ENCODE measurements at places on chromosomes 1 and 21. TPM values are rescaled to one million over a fixed set of nuclear protein-coding genes. Genes with fewer than 3 reads are reported as not detected.

WNT3A gene
- total RNA-seq, result not detected

RIMS3 gene
- 4.7 TPM for total RNA-seq

ZBTB48 gene
- total RNA-seq, result 9.1 TPM

PIGR gene
- 0.25 TPM for total RNA-seq

MPL gene
- total RNA-seq, result not detected

PPFIA4 gene
- 11.5 TPM for total RNA-seq

BRDT gene
- not detected for total RNA-seq

FCGR3B gene
- 2.5 TPM for total RNA-seq

- H3K27ac ChIP-seq, result no peak overlapping the region
- H3K4me1 ChIP-seq, result peaks cover 13% of the 10 kb centered on the region
- DNase-seq, result no peak
- no peaks in the 10 kb centered on the region for H3K27me3 ChIP-seq
These were observed 5.1 kb downstream of the CLCNKB start for GRCh38 chr1:16048573-16049189.

GRCh38 chr1:85940656-85941306 is 215.8 kb downstream of the COL24A1 start:
- no peak overlapping the region for H3K4me3 ChIP-seq
- no peaks in the 10 kb centered on the region for H3K4me1 ChIP-seq
- H3K27ac ChIP-seq, result no peak overlapping the region
- DNase-seq, result no peak

- H3K4me3 ChIP-seq, result peak overlapping the region; percentile 79
- peak overlapping the region; percentile 94 for H3K27ac ChIP-seq
- peaks cover 32% of the 10 kb centered on the region for H3K4me1 ChIP-seq
- H3K36me3 ChIP-seq, result no peaks in the 10 kb centered on the region
- no peaks in the 10 kb centered on the region for H3K27me3 ChIP-seq
These were observed 464 bp upstream of the ADSS2 start for GRCh38 chr1:244451951-244452795.

DNA sequence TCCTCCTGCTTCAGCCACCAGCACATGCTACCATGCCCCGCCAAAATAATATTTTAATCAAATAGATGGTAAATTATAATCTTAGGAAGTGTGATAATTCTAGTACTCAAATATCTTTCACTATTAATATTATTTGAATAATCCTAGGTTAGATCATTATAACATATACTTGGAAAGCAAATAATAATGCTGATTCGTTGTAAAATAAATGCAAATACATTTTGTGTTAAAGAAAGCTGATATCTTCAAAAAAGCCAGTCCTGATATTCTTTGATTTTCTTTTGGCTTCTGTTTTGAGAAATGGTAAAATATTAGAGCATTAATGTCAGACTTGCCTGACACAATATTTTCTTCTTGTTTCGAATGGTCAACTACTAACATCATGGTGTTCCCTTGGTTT is 116.3 kb upstream of the ADAMTS5 start:
- no peak overlapping the region for H3K27ac ChIP-seq
- no peak overlapping the region for H3K4me3 ChIP-seq
- H3K4me1 ChIP-seq, result no peaks in the 10 kb centered on the region
- DNase-seq, result no peak
- H3K36me3 ChIP-seq, result no peaks in the 10 kb centered on the region

- H3K4me3 ChIP-seq, result no peak overlapping the region
- H3K27me3 ChIP-seq, result no peaks in the 10 kb centered on the region
These were observed 111.0 kb upstream of the RAB4A start for GRCh38 chr1:229159668-229160544.

DNA sequence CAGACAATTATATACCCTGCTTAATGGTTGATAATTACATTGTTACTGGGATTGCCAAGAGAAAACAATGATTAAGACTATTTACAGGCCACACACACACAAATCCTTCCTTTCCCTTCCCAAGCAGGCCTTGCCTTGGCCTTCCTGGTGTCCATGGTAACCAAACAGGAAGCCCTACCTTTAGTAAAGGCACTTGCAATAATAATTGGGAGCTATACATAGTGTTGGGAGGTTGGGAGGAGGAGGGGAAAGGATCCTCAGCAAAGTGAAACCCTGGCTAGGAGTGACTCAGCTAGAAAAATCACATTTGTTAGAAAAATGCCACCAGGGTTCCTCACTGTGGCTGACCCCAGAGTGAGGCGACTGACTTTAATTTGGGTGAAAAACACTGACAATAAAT is 122.3 kb upstream of the ADAR start:
- H3K36me3 ChIP-seq, result no peaks in the 10 kb centered on the region
- H3K4me1 ChIP-seq, result peaks cover 33% of the 10 kb centered on the region
- H3K27me3 ChIP-seq, result no peaks in the 10 kb centered on the region
- no peak for DNase-seq

GRCh38 chr1:243525085-243525487 is 269.2 kb downstream of the SDCCAG8 start:
- H3K27ac ChIP-seq, result no peak overlapping the region
- H3K36me3 ChIP-seq, result no peaks in the 10 kb centered on the region
- no peak for DNase-seq
- H3K27me3 ChIP-seq, result no peaks in the 10 kb centered on the region
- no peaks in the 10 kb centered on the region for H3K4me1 ChIP-seq

DNA sequence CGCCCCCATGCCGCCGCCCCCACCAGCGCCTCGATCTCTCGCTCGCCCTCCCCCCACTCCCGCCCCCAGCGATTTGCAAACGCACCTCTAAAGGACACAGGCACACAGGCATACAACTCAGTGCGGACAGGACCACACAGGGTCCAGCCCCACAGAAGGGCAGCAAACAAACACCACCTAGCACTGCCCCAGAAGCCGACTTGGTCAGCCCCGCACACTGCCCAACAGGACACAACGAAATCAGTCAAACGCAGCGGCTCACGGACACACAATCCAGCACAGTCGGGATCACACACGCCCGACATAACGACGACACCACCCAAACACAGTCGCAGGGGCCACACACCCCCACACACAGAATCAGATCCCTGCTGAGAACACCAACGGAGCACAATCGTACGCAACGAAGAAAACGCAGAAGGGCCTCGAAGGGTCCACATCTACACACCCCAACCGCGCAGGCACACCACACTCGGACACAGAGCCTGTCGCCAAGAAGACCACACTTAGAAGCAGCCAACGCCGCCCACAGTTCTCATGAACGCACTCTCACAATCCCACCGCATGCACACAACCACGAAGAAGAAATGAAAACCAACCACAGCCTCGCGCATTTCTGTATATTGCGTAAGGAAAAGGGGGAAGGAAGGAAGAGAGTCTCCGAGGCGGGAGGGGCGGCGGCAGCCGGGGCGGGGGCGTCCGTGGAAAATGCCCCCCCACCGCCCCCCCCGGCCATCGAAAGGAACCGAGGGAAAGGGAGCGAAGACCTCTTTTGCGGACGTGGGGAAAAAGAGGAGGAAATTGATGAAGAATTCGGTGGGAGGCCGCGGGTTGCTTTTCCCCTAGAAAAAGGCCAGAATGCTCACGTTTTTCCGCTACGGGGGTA is 481 bp downstream of the TAL1 start:
- peaks cover 13% of the 10 kb centered on the region for H3K4me1 ChIP-seq
- H3K27me3 ChIP-seq, result peaks cover 32% of the 10 kb centered on the region
- no peaks in the 10 kb centered on the region for H3K36me3 ChIP-seq
- H3K27ac ChIP-seq, result peak overlapping the region; percentile 74

- no peak overlapping the region for H3K27ac ChIP-seq
- DNase-seq, result no peak
- H3K27me3 ChIP-seq, result no peaks in the 10 kb centered on the region
These were observed 40.9 kb downstream of the ELK4 start for GRCh38 chr1:205590777-205591513.

DNA sequence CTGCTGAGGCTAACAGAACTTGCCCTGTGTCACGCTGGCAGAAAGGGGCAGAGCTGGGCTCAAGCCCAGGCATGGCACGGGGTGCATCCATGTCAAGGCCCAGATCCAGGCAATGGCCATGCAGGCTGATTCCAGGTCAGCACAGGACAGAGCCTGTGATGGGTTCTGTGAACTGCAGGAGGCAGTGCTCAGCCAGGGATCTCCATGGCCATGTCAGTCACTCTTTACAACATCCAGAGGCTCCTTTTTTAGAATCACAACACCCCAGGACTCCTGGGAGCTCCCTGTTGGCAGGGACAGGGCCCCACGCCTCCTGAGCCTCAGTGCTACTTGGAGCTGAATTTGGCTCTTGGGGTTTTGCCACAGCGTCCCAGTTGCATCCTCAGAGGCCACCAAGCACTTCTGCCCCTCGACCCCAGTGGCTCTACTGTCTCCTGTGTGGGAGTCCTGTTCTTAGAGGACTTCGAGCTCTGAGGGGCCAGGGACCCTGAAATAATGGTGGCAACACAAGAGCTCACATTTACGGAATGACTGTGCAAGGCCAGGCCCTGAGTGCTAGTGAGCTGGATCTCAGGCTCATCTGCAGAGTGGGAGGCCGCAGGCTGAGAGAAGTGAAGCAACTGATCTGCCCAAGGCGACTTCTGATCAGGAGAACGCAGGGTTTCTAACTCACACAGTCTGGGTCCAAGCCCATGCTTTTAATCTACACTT is 211.5 kb downstream of the TRABD2B start:
- H3K4me3 ChIP-seq, result no peak overlapping the region
- no peak for DNase-seq
- no peaks in the 10 kb centered on the region for H3K27me3 ChIP-seq
- no peak overlapping the region for H3K27ac ChIP-seq
- H3K4me1 ChIP-seq, result peaks cover 20% of the 10 kb centered on the region

Measured in vagina (tissue), 2 donors.